Stimulated activated CD8-positive, alpha-beta memory T cell treated with anti-CD3 and anti-CD28 coated beads, Interleukin-4, amount 100 ng/mL, for 24 hours (primary cell): ENCODE measurements at places on chromosomes 6 and 20.

- no peak for DNase-seq
Observed at GRCh38 chr6:12769556-12770256, 53.1 kb downstream of the PHACTR1 start.

- no peak for DNase-seq
Observed at GRCh38 chr6:43916924-43917877, 147.2 kb downstream of the VEGFA start.

GRCh38 chr6:118639054-118639964 is 12.1 kb downstream of the CEP85L start:
- DNase-seq: no peak

GRCh38 chr20:694496-694895 is 18.9 kb upstream of the SCRT2 start:
- no peak for DNase-seq

DNA sequence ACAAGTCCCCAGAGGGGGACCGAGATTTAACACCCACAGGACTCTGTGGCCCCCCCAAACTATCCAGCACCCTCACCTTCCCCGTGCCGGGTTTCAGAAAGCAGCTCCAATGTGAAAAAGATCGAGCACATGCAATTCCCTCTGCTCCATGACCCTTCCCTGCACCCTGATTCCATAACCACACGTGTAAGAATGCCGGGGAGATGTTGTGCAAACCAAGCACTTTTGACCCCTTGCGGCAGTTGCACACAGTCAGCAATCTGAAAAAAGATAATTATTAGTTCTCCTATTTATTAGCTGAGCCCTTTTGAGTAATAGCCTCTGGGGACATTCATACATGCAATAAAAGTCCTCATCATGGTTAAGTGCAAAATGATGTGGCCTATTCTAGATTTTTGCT is 13.0 kb downstream of the FOXQ1 start:
- no peak for DNase-seq

GRCh38 chr6:17622144-17622543 is 22.0 kb downstream of the FAM8A1 start:
- no peak for DNase-seq

DNA sequence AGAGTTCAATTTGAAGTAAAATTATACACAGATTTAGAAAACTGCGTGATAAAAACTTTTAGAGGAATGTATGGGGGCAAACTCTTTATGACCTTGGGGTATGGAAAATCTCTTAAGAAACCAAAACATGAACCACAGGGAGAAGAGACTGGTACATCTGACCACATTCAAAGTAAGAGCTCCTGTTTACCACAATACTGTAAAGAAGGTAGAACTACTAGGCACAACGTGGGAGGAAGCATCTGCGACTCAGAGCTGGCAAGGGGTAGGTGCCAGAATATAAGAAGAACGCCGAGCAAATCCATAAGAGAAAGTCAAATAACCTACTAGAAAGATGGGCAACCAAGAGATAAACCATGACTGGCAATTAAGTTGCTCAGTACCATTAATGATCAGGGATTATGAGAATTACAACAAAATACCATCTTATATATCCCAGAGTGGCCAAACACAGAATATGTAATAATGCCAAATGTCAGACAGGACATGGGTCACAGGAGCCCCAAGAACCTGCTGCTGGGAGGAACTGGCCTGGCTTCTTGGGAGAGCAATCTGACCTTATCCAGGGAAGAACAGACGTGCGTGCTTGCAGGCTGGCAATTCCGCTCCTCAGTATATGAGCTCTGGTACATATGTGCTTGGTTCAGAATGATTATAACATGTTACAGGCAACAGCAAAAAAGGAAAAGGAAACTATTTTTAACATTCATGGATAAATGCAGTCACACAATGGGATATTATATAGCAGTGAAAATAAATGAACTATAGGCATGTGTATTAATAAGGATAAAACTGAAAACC is 50.2 kb downstream of the INSM1 start:
- no peak for DNase-seq

DNA sequence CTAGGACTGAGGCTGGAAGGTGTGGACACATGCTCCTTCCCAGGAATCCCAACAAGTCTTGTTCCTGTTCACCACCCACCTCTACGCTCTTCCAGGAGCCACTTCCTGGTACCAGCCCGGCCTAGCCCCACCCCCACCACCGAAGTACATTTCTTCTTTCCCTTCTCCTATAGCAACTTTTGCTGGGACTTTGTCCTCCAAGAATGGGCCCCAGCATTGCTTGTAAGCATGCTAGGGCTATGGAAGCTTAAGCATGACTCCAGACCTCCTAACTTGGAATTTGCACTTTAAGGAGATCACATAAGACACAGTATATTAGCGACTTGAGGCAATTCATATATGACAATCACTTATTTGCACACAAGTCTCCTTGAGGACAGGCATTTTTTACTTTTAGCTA is 462.0 kb upstream of the ARID1B start:
- DNase-seq: no peak

DNA sequence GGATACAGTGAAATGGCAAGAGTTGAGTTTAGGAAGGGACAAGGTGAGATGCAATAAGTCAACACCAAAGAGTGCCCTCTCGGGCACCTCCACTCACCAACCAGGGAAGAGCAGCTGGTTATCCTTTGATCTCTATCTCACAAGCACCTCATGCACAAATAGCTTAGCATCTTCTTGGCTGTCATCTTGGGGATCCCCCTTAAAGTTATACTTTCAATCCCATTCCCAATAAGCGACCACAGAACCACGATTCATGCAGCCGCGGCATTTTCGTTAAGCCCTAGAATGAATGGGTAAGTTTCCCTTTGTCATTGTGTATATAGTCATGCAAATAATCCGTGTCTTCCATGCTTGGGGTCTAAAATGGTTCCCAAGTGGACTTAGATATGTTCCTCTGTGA is 73.5 kb downstream of the ADTRP start:
- no peak for DNase-seq

DNA sequence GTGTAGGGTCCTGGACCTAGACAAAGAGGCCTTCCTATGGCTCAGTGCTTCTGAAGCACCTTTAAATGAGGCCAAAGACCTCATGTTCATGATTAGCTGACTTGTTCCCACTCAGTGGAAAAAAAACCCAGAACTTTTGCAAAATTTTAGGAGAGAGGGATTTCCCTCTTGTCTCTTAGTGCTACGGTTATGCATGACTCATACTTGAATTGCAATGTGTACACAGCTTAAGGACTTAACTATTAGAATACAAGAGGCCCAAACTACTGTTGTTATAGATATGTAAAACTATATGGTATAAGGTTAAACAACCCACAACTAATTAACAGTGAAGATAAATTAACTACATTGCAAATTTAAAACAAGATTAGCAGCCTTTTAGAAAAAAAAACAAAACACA is 32.3 kb upstream of the HLA-A start:
- DNase-seq: no peak

DNA sequence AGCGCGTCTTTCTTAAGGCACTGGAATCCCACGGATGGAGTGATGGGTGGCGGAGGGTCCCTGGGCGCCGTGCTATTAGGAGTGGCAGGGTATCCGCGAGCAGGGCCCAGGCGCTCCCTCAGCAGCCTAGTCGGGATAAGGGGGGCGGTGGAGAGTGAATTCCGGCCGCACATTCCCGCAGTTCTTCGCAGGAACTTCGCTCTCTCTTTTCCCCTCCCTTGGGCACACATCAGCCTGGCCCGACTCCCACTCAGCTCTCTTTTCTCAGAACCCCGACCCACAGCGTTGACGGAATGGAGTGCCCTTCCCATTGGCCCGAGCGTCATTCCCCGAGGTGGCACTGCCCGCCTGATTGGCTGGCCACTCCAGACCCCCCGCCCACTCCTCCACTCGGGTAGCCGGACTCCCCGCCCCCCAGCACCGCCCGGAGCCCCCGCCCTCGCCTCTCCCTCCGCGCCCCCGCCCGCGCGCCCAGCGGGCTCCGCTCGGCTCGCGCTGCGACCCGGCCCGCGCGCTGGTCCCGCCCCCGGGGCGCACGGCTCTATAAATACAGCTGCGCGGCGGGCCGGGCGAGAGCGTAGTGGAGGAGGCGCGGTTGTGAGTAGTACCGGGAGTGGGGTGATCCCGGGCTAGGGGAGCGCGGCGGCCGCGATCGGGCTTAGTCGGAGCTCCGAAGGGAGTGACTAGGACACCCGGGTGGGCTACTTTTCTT is at the start of gene ID4:
Gene ID4, plus strand, starts transcription at position 572 of the 712 bp plus-strand sequence. CDS start 385 bp downstream, outside the sequence.
- DNase-seq: peak; percentile 0

DNA sequence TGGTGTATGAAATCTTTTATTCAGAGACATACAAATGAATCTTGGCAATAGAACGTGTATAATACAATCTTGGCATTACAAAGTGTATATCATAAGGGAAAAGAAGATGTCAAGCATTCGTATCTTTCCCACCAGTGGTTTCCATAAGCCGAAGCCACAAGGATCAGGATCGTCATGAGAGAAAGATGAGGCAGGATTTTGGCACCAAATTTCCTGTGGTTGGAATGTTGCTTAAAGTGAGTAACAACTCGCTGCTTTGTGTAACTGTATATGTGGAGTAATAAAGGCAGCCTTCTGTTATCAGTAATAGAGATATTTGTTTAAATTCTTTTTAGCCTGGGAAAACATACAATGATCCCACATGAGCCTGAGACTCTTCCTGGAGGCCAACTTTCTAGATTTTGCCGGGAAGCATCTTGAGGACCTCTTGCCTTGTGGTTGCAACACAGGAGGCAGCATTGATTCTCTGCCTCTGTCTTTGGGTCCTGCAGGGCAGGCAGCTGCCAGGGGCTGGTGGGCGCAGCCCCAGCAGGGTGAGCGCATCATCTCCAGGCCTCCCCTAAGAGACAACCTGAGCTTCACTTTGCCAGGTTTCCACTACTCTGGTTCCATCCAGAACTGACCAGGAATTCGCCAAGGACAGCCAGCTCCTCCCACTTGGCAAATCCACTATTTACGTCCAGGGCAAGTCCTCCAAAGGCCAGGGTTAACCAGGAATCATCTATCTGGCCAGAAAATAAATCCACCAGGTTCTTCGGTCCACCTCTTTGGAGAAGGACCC is 230.9 kb upstream of the SULF2 start:
- DNase-seq: no peak

DNA sequence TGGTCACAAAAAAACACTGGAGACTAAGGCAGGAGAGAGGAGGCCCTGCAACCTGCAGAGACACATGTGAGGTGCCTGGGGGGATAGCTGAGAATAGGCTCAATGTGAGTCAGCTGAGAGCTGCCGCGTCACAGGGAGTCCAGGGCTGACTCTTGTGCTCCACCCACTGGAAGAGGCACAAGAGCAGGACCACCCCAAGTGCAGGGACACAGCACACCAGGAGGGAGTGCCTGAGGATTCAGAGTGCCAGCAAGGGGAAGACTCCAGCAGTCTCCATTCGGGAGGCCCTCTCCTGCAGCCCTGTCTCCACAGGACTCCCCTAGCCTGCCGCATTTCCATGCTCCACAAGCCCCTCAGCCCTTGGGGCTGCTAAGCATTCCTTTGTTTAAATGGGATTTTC is 105.5 kb downstream of the HUS1B start:
- DNase-seq: peak; percentile 38

DNA sequence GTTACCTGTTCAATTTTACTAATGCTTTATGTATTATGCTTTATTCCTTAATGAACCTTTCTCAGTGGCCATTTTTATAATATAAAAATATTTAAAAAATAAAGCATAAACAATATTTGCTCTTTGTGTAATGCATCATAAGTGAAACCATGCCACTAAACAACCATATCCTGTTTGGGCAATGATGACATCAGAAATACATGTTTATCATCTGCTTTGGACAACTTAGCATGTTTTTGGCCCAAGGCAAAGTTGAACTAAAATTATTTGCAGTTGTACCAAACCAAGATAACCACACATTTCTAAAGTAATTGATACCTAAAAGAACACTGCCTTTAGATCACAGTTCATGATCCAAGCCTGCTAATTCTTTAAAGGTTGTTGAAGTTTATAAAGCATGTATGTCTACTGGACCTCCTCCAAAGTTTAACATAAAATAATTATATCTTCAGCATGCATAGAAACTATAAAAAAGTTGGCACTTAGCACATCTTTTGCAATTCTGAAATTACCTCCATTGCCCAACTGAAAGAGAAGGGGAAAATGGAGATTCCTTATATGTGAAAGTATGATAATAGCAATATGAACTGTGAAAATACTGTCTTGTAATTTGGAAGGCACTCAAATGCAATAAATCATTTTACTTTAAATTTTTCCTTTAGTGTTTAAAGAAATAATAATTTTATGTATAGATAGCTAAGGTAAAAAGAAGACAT is 325.6 kb upstream of the RUNX2 start:
- no peak for DNase-seq

GRCh38 chr6:164247106-164247505 is 832.6 kb downstream of the QKI start:
- no peak for DNase-seq

GRCh38 chr20:36471885-36472636 is 69.3 kb upstream of the MYL9 start:
- DNase-seq: no peak

- no peak for DNase-seq
Observed at GRCh38 chr6:163876391-163876790, 461.9 kb downstream of the QKI start.

DNA sequence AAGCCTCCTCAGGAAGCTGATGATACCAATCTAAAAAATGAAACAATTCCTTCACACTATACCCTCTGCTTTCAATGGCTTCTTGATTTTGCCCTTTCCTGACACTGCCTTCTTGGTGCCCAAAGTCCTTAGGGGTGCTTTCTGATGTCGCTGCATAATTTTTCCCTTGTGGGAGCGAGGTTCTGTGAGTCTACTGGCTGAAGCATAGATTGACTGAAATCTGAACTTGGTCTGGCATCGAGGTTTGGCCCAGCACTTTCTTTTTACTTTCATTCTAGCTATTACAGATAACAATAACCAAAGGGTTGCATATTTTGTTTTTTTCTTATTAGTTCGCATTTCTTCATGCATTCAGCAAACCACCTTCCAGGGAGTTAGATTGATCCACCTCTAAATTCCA is 65.8 kb downstream of the E2F3 start:
- DNase-seq: no peak

- DNase-seq: no peak
Observed at GRCh38 chr6:73285674-73286283, 22.8 kb upstream of the KHDC1 start.

GRCh38 chr6:16200321-16200883 is 38.0 kb upstream of the GMPR start:
- DNase-seq: no peak
